Naive thymus-derived CD4-positive, alpha-beta T cell (primary cell): ENCODE measurements at places on chromosomes 7 and 10.

DNA sequence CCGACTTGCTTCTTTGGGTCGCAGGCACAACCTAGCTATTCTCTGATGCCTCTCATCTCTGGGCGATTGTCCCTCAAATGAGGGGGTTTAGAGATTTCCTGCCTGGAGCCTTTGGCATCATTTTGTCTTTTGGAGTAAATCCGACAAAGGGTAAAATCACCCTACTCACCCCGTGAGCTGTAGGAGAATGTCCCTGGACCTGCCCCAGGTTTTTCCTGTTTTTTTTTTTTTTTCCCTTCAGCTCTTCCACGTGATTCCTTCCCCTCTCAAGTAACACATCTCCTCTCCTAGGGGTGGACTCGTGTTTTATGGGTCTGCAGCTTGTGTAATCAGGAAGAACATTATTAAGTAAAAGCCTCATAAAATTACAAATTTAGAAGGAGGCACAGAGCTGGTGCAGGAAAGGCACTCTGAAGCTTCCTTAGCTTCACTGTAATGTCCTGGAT is 128.4 kb upstream of the ZNF746 start:
- DNase-seq, result no peak

DNA sequence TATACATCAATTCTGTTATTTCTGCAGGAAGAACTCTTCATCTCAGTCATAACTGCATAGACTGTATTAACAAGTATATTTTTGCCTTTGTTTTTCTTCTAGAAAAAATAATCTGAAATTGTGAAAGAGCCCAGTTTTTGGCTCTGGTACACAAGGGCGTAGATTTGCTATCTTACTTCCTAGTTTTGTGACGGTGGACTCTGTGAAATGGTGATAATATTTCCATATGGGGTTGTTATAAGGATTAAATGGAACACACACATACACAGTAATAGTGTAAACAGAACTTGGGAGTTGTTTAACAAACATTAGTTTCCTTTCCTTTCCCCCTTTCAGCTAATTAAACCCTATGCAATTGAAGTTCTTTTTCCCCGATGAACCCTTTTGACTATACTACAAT is 108.7 kb downstream of the MKLN1 start:
- no peak for DNase-seq

GRCh38 chr10:45439873-45440272 is 65.9 kb downstream of the ALOX5 start:
- no peak for DNase-seq

GRCh38 chr7:120272261-120272660 is 714 bp upstream of the KCND2 start:
- DNase-seq, result no peak

GRCh38 chr10:125727436-125727835 is 7.9 kb downstream of the EDRF1 start:
- DNase-seq, result no peak

- no peak for DNase-seq
Measured at GRCh38 chr7:103569621-103570305, 123.8 kb upstream of the SLC26A5 start.

DNA sequence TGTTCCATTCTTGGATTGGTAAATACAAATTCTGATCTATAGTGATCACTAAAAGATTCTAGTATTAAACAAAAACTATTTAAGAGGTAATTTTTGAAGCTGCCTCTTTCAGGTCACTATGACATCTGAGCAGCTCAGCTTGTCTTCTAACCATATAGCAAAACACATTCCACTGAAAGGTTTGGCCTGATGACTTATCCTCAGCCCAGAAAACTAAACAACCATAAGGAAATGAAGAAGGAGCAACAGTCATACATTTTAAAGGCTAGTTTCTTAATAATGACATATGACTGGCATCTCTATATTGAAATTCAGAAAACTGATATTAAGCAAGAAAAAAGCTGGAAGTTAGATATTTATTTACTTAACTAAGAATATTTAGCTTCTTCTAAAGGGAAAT is 24.6 kb downstream of the NT5C2 start:
- no peak for DNase-seq
